ENCODE measurements at places on chromosomes 3 and 15.

- DNase-seq = peak; percentile 44
Measured at GRCh38 chr15:65209701-65210643, 1.3 kb downstream of the CILP start.

- DNase-seq = peak; percentile 60
Measured at GRCh38 chr15:58568157-58568571, 136.4 kb downstream of the LIPC start.

DNA sequence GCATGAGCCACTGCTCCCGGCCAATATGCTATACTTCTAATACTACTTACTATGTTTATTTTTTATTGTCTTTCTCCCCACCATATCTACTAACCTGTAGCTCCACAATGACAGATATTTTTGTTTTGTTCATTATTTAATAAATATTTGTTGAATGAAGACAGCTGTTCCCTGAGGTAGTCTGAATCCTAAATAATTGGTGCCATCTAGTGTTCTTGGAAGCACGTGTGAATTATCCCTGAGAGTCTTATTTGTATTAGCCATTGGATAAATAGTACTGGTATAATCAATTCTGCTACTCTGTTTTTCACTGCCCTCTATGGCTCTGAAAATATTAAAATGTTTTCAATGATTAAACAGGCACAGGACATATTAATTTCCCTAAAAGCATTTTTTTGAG lies 5.6 kb upstream of the APPL1 start:
- DNase-seq = no peak

- no peak for DNase-seq
Measured at GRCh38 chr3:50806806-50807205, 132.1 kb downstream of the DOCK3 start.

DNA sequence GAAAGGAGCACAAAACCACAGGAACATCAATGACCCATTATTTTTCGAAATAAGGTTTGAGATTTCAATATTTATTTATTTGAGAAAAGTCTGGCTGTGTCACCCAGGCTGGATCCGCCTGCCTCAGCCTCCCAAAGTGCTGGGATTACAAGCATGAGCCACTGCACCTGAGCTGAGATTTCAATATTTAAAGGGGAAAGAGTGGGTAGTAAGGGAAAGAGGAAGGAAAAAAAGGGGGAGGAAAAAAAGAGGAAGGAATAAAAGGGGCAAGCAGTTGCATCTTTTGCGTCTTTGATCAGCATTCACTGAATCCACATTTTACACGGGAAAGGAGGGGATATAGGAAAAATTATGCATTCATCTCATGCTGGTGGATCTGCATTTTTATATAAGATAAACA lies 47.4 kb downstream of the ERICH6 start:
- no peak for DNase-seq

DNA sequence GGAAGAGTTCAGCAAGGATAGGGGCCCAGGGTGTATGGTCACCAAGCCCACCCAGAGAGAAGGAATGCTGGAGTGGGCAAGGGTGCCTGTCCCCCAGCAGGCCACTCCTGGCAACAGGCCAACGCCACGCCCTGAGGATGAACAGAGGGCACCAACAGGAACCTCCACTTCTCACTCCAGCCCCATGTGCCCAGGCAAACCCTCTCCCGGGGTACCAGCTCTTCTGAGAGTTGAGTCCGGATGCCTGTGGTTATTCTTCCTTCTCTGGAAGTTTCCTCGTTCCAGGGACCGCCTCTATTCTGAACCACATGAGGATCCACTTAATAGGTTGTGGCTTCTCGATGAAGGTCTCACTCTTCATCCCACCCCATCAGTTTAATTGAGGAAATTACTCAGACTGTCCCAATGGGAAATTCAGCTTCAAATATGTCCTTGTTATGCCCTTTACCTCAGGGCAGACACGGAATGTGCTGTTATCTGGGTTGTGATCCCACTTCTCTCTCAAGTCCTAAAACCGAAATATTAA lies 114.3 kb downstream of the LIPC start:
- no peak for DNase-seq

DNA sequence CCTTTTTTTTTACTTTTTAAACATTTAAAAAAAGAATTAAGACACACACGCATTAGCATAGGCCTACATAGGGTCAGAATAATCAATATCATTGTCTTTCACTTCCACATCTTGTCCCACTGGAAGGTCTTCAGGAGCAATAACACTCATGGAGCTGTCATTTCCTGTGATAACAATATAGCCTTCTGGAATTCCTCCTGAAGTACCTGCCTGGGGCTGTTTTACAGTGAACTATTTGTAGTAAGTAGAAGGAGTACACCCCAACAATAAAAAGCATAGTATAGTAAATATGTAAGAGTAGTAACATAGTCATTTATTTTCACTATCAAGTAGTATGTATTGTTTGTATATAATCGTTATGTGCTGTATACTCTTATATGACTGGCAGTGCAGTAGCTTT lies 19.5 kb upstream of the CLDN18 start:
- DNase-seq = no peak

DNA sequence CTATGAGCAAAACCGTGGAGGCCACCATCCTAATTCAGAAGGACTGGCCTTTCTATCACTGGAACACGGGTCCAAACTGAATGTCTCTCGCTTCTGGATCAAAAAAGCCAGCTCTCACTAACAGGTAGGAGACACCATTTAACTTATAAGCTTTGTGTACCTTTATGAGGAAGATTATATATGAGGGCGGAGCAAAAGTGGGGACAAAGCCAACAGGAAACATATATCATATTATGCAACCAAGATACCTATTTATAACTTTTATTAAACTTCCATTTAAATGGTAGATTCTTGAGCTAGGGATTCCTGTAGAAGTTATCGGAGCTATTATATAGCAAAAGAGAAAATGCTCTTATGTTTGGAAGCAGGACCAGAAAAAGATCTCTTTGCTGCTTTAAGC lies 78.4 kb downstream of the IGF2BP2 start:
- no peak for DNase-seq

GRCh38 chr3:145088917-145089316 lies 1072.1 kb downstream of the PLOD2 start:
- DNase-seq = no peak

GRCh38 chr3:32278714-32279113 lies 40.2 kb downstream of the CMTM8 start:
- no peak for DNase-seq

All from heart left ventricle (tissue), 16 donors.